Activated CD8-positive, alpha-beta T cell treated with anti-CD3 and anti-CD28 coated beads for 36 hours (primary cell): ENCODE measurements at places on chromosomes 1 and 21.
A peak's percentile ranks its signal among the peaks of the same experiment; 100 is the strongest.

DNA sequence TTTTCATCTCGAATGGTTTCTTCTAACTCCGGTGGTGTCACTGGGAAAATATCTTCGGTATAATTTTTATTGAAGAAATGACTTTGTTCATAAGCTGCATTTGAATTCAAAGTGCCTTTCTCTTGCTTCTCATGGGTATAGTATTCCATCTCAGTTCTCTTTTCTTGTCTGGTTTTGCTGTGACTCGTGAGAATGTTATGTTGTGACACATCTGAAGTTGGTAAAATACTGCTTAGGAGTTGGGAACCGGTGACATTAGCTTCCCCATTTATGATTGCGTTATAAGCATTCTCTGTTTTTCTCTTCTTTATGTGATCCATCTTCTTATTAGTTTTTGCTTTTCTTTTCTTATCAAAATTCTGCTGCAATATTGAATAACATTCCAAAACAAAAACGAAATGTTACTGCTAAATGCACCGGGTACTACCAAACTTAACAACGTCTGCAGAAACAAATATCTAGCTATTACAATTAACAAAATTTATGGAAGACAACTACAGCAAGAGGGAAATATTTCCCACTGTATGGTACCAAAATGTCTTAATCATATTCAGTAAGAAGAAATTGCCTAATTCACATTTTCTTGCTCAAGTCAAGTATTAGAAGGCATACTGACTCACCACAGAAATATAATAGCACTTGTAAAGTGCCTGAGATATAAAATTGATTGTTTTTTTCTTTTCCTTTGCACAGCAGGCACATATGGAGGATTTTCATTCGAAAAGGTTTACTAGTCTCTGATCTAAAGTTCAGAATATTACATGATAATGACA is 15.5 kb downstream of the LRIF1 start:
- no peak for DNase-seq

- peak; percentile 2 for DNase-seq
These were observed 146.4 kb downstream of the LRIG2 start for GRCh38 chr1:113219377-113219776.

- no peak for DNase-seq
These were observed 98.9 kb upstream of the DPYD start for GRCh38 chr1:98019747-98020146.

- DNase-seq = no peak
These were observed 85.1 kb downstream of the ENAH start for GRCh38 chr1:225567789-225568188.

GRCh38 chr1:207966521-207966920 is 55.6 kb upstream of the CD34 start:
- DNase-seq = no peak
